ENCODE measurements at places on chromosomes 3 and 15.

- DNase-seq: no peak
Measured at GRCh38 chr15:80183886-80184285, 31.1 kb downstream of the FAH start.

DNA sequence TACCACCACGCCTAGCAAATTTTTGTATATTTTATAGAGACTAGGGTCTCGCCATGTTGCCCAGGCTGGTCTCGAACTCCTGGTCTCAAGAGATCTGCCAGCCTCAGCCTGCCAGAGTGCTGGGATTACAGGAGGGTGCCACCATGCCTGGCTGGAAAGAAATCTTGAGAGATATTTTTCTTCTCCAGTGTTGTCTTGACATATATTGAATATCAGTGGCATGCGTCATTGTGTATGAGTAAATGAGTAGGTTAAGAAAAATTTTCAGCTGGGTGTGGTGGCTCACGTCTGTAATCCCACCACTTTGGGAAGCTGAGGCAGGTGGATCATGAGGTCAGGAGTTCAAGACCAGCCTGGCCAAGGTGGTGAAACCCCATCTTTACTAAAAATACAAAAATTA, 3.5 kb upstream of the PIF1 start:
- DNase-seq: no peak

- DNase-seq: no peak
Measured at GRCh38 chr3:99394831-99395778, 243.3 kb upstream of the COL8A1 start.

DNA sequence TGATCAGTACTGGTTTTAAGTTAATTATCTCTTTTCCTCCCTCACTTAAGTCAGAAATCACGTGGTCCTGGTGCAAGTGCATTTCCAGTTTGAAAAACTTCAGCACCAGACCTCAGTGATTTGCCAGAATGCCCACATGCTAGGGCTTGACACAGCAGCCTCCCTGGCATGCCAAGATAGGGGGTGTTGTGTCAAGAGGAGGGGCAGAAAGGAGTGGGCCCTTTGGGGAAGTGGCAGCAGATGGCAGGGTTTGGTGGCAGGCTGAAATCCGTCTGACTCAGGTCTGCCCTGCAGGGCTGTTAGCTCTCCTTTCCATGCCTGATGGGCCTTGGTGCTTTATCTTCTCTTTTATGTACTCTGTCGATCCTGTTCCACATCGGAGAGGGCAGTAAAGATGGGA, 23.4 kb downstream of the PXK start:
- DNase-seq: no peak

- no peak for DNase-seq
Measured at GRCh38 chr3:95926904-95927501, 887.4 kb upstream of the EPHA6 start.

DNA sequence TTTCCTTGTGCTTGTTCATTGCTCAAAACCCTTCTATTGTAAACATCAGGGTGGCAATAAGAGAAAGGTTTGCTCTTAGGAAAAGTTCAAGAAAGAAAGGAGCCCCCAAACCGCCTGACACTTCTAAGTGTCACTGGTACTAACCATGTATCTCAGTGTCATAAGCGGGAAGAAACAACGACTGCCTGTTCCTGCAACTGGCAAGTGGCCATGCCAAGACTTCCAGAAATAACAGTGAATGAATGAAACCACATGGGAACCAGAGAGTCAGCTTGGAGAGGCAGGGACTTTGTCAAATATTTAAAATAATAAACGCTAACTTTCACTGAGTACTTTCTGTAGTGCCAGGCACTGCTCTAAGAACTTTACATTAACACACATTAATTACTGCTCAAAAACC, 1.1 kb downstream of the PLSCR2 start:
- DNase-seq: no peak

- DNase-seq: no peak
Measured at GRCh38 chr3:42898896-42899675, 6.9 kb upstream of the ZNF662 start.

- DNase-seq: no peak
Measured at GRCh38 chr3:72095521-72095920, 310.6 kb upstream of the PROK2 start.

GRCh38 chr15:79640206-79640605, 208.1 kb downstream of the MINAR1 start:
- DNase-seq: no peak

GRCh38 chr3:31533169-31534064, 692 bp downstream of the STT3B start:
- peak; percentile 51 for DNase-seq

GRCh38 chr3:65702202-65702601, 336.5 kb downstream of the MAGI1 start:
- DNase-seq: no peak

GRCh38 chr3:195041871-195042742, 228.9 kb downstream of the XXYLT1 start:
- DNase-seq: no peak

DNA sequence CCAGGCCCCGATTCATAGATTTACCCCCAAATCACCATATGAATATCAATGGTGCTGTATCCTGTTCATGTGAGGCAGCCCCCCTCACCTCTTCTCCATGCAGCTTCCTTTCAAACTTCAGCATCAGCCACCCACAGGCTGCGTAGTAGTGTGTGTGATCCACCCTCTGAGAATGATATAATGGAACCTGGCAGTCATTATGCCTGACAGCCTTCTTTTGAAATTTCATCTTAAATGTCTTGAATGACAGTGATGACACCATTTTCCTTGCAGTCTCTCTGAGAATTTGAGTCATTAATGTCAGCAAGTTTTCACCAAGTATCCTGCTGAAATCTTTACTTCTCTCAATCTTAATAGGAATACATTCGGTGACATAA, 3.5 kb upstream of the CLRN1 start:
- no peak for DNase-seq

GRCh38 chr3:72273615-72274014, 488.7 kb upstream of the PROK2 start:
- DNase-seq: no peak

DNA sequence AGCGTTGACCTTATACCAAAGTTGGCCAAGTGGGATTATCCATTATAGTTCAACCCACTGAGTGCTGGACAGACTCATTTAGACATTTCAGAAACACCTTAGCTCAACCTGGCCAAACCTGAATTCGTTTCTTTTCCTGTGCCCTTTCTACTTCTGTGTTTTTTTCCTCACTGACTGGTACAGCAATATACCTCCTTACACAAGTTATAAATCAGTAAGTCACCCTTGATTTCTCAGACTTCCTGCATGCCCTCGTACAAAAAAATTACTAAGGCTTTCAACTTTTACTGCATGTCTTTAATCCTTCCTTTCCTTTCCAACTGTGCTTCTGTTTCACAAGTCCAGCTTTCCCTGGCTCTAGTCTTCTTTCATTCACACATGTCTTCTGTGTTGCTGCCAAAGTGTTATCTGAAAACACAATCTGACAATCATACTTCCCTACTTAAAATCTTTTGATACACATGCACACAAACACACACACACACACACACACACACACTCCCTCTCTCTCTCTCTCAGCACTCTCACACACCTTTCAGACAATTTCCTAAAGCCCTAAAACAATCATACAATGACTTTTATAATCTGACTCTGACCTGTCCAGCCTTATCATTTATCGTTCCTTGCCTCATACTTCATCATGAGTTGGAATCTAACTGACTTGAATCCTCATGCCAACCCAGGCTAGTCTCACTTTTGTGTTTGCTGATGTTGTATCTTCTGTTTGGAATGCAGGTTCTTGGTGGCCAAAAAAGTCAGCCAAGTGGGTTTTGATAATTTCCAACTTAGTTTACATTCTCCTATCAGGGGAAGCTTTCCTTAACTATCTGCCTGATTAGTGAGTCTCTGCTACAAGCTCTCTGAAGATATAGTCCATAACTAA, 436.4 kb downstream of the NAALADL2 start:
- DNase-seq: no peak

DNA sequence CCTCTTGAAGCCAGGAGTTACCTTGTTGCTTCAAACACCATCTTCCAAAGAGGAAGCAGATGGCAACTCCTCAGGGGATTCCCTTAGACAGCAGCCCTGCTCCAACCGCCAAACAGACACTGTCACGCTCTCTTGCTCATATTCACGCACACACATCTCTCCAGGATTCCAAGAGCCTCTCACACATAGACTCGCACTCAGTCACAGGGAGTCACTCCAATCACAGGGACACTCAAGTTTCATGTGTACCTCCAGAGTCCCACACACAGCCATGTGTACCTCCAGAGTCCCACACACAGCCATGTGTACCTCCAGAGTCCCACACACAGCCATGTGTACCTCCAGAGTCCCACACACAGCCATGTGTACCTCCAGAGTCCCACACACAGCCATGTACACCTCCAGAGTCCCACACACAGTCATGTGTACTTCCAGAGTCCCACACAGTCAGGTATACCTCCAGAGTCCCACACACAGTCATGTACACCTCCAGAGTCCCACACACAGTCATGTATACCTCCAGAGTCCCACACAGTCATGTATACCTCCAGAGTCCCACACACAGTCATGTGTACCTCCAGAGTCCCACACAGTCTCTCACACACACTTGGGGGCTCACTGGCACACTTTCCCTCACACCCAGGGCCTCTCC, 6.1 kb downstream of the VWA5B2 start:
- DNase-seq: no peak

DNA sequence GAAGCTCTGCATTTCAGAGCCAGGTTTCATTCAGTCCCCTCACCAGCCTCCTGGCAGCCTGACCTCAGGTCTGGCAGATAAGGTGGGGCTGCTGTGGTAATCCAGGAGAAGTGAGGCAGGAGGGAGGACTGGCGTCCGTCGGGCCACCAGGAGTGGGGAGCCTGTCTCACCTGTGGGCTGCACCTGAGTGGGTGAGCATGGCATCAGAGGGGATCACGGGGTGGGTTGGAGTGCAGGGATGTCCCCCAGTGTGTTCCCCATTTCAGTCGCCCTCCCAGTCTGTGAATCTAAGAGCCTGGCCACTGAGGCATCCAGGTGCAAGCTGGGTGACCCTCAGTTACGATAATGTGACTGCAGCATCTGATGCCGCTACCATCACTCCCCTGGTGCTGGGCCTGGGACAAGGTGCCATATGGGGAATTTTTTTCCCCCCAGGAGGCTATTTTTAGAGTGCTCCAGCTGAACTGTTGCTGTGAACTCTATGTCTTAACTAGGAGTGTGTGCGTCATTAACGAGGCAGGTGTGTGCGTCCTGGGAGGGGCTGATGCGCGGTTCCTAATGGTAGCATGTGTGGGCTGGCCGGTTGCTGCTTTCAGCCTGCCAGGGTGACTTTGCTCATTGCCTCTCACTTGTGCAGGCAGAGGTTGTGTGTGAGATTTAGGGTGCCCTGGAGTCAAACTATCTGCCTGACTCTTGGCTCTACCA, 165.2 kb downstream of the SLCO3A1 start:
- DNase-seq: no peak
